DMS53 (cell line): ENCODE measurements at places on chromosomes 13 and 19.

DNA sequence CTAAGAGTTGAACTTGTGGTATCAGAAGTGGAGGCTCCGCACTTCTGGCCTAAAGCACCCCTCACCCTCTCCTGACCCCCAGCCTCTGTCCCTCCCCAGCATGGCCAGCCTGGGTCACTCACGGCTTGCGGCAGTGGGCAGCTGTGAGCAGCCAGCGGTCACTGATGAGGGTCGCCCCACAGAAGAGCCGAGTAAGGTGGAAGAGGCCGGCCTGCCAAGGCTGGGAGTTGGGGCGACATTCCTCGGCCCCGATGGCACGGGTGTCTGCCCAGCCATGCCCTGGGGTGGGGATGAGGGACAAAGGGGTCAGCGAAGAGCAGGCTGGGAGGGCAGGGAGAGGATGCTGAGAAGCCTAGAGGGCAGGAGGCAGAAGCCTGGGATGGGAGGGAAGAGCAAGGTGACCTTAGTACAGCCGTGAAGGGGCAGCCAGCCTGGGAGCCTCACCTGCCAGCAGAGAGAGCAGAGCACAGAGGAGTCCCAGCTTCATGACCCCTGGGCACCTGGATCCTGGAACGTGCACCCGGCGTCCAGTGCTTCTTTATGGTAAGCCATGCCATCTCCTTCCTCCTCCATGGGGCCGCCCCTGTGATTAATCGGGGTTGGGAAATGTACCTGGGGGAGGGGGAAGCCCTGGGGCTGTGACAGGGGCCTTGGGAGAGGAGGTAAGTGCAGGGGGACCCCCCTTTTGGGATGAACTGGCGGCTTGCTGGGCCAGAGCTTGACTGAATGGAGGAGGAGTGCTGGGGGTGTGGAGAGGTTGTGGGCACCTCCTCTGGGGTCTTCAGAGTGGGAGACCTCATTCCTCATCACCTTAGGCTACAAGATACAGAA, 7.9 kb upstream of the KLK8 start:
- DNase-seq = no peak

DNA sequence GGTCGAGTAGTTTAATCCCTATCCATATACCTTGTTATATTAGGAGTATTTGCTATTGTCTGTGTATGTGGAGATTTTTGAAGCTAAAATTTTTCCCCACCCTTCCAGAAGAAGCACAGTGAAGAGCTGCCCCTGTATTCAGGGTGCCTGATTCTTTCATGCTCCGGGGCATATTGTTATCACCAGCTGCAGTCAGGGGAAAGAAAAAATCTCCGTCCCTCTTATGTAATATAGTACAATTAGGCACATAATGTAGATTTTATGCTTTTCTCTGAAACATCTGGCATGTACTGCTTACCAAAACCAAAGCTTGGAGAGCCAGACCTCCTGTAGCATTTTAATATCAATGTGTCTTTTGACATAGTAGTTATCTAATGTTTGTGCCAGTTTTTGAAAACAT, 214.9 kb upstream of the EDNRB start:
- no peak for DNase-seq

- DNase-seq = no peak
Measured at GRCh38 chr13:46668302-46668720, 115.3 kb downstream of the LRCH1 start.

- DNase-seq = peak; percentile 42
Measured at GRCh38 chr13:113216254-113217048, 7.0 kb downstream of the CUL4A start.

GRCh38 chr13:66663711-66664110, 566.4 kb downstream of the PCDH9 start:
- DNase-seq = no peak

- DNase-seq = no peak
Measured at GRCh38 chr13:76014406-76015318, 378.5 kb downstream of the LMO7 start.

DNA sequence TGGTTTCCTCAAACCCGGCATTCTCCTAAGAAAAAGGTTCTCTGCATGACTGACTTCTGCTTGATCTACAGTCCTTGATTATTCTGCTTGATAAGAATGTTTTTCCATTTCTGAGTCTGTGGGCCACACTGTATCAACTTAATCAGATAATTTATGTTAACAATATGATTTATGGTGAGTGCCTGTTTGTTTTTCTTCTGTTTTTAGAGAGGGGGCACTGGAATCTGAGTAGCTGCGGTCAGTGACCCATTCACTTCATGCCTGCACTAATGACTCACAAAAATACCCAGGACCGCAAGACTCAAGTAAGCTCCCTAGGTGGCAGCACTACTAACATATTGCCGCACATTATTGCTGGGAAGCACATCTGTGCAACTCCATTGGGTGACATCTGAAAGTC, 542.3 kb upstream of the ATXN8OS start:
- peak; percentile 39 for DNase-seq

- DNase-seq = peak; percentile 43
Measured at GRCh38 chr19:1874554-1875185, 10.6 kb downstream of the ABHD17A start.

DNA sequence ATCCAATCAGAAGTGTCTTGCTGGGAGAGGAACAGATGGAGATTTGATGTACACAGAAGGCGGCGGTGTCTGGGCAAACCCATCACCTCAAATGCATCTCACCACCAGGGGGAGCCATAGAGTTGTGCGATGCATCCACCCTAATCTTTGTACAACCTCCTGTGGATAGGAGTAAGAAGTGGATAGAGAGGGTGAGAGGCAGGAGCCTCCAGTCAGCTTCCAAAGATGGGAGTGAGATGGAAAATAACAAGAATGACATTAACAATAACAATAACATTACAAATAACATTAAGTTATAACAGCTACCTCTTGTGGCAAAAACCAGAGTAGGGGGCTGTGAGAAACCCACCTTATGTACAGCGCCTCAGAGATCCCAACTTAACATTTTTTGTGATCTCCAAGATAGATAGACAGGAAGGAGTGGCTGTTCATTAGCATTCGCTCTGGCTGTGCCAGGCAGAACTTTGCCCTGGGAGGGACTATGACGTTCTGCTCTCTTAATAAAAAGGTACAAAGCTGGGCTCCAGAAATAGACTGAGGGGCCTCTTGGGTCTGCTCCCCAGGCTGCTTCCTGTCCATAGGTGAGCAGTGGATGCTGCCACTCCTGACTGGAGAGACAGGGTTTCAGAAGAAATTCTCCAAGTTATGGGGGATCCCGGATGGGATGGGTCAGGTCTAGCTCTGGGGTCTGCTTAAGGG, 5.2 kb upstream of the CEACAM18 start:
- DNase-seq = peak; percentile 70

DNA sequence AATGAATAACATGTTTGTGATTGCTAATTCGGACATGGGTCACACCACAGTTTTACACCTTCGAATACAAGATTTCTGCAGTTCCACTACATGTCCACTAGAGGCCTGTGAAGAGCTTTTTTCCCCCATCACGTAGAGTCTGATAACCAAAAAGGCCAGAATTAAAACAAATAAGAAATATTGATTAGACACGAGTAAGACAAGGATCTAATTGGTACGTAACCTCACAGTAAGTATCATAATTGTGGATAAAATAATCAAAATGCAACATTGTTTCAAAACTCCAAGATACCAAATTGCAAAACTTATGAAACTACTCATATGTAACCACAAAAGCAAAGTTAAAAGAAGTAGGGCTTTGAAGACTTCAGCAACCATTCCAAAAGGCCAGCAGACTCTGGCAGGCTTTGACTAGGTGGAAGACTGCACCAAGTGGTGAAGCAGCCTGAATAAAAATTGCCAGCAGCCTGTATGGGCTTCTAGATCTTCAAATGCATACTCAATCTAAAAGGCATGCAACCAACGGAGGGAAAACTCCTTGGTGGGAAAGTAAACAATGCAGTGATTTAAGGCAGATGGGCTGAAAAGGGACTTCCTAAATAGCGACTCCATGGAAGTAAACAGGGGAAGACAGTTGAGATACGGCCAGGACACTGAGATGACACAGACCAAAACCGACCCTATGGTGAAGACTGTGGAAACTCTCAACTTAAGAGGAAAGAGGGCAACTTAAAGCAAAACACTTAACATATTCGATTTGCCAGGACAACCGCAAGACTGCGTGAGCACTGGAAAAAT, 56.7 kb downstream of the STARD13 start:
- DNase-seq = peak; percentile 64

DNA sequence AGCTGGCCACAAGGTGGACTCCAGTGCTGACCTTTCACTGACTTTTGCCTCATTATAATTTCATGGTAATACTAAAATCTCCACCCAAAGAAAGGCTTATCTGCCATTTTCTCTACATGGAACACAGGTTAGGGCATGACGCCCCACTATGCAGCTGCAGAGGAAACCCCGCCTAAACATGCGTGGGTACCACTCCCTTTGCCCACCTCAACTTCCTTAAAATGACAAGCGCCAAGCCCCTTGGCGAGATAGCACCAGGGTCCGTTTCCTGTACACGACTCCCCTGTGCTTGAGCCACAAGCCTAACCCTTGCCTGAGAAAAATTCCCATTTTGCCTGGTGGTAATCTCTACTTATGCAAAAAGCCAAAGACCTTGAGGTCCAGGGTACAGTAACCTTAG, 36.0 kb upstream of the PABPC3 start:
- DNase-seq = no peak

DNA sequence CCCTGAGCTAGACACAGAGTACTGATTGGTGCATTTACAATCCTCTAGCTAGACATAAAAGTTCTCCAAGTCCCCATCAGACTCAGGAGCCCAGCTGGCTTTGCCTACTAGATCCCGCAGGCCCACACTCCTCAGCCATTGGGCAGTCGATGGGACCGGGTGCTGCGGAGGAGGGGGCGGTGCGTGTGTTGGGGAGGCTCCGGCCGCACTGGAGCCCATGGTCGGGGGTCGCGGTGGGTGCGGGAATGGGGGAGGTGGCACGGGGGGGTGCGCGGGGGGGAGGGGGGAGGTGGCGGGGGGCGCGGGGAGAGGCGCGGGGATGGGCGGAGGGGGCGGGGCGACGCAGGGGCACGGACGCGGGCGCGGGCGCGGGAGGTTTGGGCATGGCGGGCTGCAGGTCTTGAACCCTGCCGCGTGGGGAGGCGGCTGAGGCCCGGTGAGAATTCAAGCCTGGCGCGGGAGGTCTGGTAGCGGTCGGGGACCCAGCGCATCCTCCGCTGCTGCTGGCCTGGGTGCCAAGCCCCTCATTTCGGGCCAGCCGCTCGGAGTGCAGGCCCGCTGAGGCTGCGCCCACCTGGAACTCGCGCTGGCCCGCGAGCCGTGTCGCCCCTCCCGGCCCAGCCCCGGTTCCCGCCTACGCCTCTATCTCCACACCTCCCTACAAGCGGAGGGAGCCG, 674.1 kb downstream of the SLITRK5 start:
- no peak for DNase-seq

GRCh38 chr19:40858109-40858508, 7.9 kb upstream of the CYP2A6 start:
- no peak for DNase-seq

- no peak for DNase-seq
Measured at GRCh38 chr19:17775991-17776803, 18.7 kb upstream of the B3GNT3 start.

GRCh38 chr13:49776871-49777270, 15.6 kb downstream of the KPNA3 start:
- no peak for DNase-seq

- no peak for DNase-seq
Measured at GRCh38 chr19:46892252-46893179, 31.7 kb downstream of the ARHGAP35 start.

- DNase-seq = no peak
Measured at GRCh38 chr19:30419568-30420180, 47.5 kb downstream of the ZNF536 start.

DNA sequence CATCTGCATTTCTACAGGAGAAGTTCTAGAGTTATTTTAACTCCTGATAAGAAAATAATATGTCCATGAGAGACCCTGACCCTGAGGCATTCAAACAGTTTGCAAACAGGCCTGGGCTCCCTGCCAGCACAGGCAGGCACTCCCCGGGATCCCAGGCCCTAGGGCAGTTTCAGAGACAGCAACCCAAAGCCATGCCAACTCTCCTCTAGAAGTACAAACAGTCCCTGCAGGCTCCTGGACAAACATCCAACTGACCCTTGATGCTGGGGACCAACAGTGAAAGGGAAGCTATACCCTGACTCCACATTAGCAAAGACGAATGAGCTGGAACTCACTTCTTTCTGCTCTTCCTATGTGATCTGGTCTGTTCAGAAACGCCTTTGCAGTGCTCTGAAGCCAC, 44.8 kb downstream of the CCDC70 start:
- DNase-seq = no peak

- no peak for DNase-seq
Measured at GRCh38 chr13:97367016-97367822, 66.8 kb upstream of the RAP2A start.
